ENCODE measurements at places on chromosomes 6 and 20.

GRCh38 chr20:62368976-62369814 is 2.1 kb upstream of the LAMA5 start:
- DNase-seq: no peak

GRCh38 chr20:8589956-8590355 is 457.9 kb downstream of the PLCB1 start:
- no peak for DNase-seq

DNA sequence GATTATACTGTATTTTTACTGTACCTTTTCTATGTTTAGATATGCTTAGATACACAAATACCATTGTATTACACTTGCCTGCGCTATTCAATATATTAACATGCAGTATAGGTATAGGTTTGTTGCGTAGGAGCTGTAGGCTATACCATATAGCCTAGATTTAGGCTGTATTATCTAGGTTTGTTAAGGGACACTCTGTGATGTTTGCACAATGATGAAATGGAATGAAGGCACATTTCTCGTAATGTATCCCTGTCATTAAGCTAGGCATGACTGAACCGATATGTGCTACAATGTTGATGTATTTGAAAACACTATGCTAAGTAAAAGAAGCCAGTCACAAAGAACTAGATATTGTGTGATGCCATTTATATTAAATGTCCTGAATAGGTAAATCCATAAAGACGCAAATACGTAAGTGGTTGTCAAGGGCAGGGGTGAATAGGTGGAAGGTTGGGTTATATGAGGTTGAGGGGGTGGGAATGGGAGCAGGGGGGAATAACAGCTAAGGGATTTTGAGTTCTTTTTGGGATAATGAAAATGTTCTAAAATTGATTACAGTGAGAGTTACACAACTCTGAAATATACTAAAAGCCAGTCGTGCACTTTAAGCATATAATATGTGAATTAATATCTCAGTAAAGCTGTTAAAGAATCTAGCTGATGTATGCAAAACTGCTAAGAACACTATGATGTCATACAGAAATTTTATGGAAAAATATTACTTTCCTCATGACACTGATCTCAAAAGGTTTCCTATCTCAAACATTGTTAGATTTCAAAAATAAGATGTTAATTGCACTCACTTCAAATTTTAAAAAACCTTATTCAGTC is 97.4 kb downstream of the NCOA3 start:
- no peak for DNase-seq

DNA sequence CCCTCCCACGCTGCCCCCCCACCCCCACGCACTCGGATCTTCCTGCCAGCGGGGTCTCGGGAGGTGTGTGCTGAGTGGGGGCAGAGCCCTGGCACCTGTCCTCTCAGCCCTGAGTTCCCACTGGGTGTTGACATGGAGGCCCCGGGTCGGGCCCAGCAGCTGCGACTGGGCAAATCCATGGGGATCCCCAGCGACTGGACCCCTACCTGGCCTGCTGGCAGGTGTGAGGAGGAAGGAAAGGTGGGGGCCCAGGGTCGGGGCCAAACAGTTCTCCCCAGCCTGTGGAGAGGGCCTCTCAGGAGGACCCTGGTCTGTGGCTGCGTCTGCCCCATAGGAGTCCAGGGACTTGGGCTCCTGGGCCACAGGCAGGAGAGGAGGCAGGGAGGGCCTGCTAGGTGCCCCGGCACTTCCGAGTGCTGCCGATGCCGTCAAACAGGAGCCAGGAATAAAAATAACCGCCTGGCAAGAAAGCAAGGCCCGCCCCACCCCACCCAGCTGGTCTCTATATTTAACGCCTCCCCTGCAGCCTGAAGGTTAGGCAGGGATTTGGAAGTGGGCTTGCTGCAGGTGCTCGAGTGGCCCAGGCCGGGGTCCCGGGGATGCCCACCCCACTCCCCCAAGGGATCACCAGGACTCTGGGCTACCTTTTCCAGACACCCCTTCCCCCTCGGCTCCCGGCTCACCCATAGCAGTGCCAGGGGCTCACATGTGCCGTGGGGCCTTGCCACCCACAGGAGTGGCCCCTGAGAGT is 1.4 kb upstream of the EEF1A2 start:
- DNase-seq: no peak

DNA sequence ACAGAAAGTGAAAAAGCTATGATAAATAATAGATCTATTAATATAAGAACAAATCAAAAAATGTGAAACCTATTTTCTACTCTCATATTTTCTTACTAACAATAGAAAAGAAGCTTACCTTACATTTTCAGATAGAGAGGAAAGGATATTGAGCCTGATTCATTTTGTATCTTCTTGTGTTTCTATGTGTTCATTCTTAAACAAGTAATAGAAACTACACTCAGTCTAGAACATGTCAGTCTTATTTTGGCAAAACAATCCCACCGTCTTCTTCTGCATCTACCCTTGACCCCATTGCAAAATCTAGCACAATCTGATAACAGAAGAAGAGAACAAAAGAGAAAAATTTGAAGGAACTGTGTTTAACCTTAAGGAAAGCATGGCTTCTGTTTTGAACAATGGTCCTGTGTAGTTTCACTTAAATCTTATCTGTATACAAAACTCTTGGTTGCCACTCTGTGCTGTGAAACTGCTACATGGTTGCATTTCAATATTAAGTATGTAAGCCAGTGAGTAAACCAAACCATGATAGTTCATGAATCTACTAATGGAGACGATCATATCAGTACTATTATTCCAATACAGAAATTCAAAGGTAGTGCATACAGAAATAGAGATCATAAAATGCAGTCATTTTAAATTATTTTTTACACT is 69.5 kb upstream of the LGSN start:
- DNase-seq: no peak

DNA sequence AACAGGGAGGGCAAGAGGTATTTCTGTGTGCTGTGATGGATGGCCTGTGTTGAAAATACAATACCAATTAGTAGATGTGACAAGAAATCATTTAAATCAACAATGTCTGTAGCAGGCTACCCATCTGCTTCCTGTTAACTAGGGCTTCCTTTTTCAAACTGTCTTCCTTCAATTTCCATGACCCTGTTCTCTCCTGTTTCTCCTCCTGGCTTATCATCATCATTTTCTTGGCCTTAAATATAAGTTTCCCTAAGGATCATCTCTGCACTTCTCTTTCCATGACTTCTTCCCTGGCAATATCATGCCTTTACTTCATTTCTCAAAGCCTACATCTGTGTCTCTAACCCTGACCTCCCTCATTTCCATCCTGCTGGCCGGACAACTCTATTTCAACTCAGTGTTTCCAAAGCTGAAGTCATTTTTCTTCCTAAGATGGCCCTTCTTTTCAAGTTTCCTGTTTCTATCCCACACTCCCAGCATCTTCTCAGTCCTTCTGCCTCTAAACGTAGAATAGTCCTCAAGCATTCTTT is 18.2 kb downstream of the ZC2HC1B start:
- no peak for DNase-seq

- no peak for DNase-seq
These were observed 108.4 kb downstream of the JAG1 start for GRCh38 chr20:10565191-10565921.

GRCh38 chr20:61902221-61902869 is 163.3 kb downstream of the TAF4 start:
- no peak for DNase-seq

DNA sequence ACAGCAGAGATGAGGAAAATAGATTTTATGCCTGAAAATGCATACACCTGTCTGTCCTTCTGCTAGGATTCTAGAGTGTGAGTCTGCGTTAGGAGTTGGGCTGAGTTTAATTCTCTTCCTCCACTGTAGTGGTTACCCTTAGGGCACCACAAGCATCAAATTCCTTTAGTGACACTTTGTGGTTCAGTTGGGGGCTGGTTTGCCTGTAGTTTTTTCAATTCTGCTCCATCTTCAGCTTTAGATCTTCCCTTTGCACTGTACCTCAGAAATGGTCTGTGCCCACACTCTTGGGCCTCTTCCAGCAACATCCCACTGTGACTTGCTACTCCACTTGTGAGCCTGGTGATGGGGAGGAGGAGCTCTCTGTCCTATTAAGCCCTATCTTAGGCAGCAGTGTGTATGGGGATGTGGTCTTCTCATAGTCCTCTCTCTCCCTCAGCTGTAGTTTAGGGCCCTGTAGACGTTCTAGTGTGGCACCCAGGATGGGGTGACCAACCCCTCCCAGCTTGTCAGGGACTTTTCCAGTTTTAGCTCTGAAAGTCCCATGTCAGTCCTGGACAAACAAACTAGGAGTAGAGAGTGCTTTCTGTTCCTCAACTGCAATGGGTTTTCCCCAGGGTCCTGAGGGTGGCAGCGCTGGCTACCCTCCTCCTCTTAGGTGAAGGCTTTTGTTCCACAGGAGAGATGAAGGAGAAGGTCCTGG is 19.7 kb upstream of the OGFRL1 start:
- DNase-seq: no peak

DNA sequence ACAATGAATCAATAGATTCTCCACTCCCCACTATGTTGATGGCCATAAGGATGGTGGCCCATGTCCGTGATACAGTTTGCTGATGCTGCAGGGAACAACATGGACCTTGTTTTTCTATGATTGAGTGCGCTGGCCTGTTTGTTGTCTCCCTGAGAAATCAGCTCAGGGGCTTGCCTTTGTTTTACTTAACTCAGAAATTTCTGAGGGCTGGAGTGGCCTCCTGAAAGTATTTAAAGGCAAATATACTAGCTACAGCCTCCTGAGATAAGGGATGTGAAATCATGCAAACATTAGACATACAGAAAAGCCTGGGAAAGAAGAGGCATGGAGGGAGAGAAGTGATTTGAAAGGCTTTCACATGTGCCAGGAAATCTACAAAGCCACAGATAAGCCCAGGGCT is 170.3 kb upstream of the FLRT3 start:
- no peak for DNase-seq

DNA sequence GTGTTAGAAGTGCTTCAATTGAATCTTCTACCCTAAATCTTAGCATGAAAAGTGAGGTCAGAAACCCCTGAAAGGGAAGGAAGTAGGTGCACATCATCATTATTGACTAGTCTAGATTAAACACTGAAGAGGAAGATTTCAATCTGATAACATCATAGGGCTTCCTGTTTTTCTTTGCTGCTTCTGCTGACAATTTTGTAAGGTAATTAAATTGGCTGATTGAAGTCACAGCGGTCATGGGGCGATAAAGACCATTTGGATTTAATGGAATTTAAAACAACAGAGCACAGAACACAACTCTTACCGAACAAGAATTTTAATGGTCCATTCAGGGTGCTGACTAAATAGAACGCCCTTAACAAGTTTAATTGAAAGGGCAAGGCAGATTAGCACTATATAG is 11.3 kb downstream of the GRIK2 start:
- no peak for DNase-seq

- peak; percentile 29 for DNase-seq
These were observed 843 bp downstream of the FBXO9 start for GRCh38 chr6:53066077-53066417.

DNA sequence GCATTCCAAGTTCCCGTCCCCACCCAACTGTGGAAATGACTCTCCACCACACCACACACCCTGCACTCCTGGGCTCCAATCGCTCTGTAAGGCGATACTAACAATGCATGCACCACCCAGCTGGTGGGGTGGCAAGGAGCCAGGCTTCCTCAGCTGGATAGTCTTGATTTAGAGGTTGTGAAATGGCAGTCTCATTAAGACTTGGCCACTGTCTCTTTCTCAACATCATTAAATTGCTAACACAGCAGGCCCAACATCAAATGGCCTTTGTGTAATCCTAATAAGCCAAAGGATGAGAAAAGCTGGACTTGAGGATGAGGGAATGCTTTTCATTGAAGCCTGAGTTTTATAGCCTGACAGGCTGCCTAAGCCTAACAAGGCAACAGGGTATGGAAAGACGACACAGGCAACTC is 223.7 kb downstream of the GMDS start:
- no peak for DNase-seq

DNA sequence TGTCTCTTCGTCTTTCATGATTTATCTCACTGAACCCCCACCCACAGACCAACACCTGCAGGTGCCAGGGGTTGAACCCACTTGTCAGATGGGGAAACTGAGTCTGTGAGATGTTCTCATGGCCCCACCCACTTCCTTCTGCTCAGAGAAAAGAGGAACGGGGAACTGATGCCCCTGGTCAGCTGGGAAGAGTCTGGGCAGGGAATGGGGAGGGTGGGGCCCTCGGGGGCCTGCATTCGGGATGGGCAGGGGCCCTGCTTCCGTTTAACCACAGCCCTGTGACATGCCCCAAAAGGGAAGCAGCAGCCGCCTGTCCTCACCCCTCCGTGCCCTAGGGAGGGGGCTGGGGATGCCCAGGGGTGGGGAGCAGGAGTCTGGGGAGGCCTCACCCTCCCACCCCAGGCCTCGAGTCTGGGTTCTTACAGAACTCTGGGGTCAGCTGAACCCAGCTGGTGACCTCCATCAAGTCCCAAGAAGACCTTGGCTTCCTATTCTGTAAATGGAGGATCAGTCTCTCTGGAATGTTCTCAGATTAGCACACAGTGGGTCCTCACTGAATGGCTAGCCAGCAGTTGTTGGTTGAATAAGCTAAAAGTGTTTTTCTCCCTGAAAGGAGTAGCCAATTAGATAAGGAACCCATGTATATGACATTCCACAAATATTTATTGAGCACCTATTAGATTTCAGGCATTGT is 81.5 kb downstream of the CEBPB start:
- DNase-seq: no peak

All from GM13977 (cell line).